Smooth muscle cell of bladder (primary cell): ENCODE measurements at places on chromosomes 5 and 9. TPM values are rescaled to one million over a fixed set of nuclear protein-coding genes. Genes with fewer than 3 reads are reported as not detected.

Gene ASS1
- total RNA-seq: 329 and 331 TPM in 2 replicates

Gene CDC20B
- total RNA-seq: under 0.01 TPM in 1 of 2 replicates, not detected in the other

Gene EGR1
- 0.85 and 1.9 TPM in 2 replicates for total RNA-seq

Gene DNAH5
- 0.09 and 2.3 TPM in 2 replicates for total RNA-seq

Gene RICTOR
- total RNA-seq: 19.9 and 24.4 TPM in 2 replicates
